ENCODE measurements at places on chromosomes 7 and 10.

- DNase-seq = no peak
These were observed 18.0 kb downstream of the NEBL start for GRCh38 chr10:20879136-20879535.

- DNase-seq = no peak
These were observed 41.7 kb downstream of the CACUL1 start for GRCh38 chr10:118712930-118713634.

GRCh38 chr10:122239578-122240257 is 31.4 kb upstream of the BTBD16 start:
- DNase-seq = no peak

DNA sequence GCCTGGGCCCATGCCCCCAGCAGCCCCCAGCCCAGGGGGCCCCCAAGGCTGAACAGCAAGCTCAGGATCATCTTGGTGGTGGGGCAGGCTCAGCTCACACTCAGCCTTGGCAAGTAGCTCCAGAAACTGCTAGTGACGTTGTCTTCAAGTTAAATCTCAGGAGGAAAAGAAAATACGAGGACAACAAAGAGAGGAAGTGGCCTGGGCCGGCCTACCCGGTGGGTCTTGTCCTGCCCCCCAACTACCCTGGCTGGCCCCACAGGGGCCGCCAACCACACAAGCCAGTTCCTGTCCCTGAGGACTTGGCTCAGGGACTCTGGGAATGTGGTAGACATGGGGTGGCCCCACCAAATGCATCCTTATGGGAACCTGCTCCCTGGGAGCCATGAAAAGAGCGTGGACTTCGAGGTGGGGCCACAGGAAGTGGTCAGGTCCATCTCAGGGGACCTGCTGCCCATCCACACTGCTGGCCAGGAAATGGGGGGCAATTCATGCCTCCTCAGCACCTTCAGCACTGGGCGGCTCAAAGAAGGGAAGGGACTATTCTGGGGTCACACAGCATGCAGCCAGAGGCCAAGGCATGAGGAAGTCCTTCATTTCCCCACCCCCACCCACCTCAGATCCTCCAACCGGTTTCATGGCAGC is at the start of gene MMRN2:
Gene MMRN2 (minus strand): TSS at position 145 of the 645 bp plus-strand sequence. CDS start 74 bp downstream, at position 71.
- no peak for DNase-seq

- DNase-seq = no peak
These were observed 704 bp upstream of the ERLIN1 start for GRCh38 chr10:100186253-100187212.

DNA sequence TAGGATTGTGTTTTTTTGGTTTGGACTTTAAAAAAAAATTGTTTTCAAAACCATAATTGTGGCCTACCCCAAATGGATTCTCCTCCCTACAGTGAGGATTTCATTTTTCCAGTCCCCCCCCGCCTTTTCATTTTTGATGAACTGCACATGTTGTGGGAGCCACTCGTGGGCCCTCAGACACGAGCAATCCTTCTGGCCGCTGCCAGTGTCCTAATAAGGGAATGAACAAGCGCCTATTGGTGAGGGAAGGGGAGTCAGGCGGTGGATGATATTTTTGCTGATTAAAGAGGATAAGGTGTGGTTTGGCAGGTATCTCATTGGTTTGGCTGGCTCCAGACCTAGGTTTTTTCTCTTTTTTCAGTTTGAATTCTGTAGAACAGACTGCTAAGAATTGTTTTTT is 78.7 kb upstream of the AGBL3 start:
- no peak for DNase-seq

DNA sequence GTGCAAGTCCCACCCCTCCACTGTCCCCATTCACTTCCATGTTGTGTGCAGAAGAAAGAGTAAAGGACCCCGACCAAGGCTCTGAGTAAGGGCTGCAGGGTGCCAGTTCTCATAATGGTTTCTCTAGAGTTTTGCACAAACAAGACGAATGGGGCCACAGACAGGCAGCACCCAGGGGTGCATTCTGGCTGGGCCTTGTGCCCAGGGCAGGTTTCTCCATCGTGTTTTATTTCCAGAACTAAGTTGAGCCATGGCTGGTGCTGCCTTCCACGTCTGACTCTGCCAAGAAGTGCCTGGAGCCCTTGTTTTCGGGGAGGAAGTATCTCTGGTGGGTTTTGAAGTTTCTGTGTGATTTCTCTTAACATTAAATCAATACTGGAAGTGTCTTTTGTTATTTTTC is 95.0 kb upstream of the SDK1 start:
- no peak for DNase-seq

DNA sequence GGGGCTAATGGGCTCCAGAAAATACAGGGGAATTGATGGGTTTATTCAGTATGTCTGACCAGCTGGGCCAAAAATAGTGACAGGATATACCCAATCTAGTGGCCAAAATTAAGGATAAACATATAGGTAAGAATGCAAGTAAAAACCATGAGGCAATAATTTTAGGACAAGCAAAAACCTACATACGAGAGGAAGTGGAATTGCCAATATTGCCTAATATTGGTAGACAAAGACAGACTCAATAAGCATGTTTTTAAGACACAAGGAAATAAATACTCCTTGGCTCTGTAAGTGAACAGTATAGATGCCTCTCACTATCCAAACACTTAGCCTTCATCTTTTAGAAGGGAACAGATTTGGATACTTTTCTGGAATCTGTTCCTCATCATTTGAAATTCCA is 51.0 kb downstream of the ATXN7L1 start:
- DNase-seq = no peak

DNA sequence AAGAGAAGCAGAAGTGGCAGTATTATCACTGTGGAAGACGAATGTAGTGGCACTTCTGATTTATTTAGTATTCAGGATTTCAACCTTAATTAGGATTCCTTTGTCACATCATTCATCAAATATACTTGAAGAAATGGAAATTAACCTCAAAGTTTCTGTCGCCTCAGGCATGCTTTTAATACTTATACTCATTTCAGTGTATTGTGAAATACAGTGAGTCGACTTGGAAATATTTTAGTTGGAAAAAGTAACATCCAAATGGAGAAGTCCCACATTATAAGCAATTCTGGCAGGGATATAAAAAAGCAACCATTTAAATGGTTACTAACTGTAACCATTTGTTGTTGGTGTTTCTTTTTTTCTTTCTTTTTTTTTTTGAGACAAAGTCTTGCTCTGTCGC is 648.8 kb downstream of the ARL4A start:
- no peak for DNase-seq

DNA sequence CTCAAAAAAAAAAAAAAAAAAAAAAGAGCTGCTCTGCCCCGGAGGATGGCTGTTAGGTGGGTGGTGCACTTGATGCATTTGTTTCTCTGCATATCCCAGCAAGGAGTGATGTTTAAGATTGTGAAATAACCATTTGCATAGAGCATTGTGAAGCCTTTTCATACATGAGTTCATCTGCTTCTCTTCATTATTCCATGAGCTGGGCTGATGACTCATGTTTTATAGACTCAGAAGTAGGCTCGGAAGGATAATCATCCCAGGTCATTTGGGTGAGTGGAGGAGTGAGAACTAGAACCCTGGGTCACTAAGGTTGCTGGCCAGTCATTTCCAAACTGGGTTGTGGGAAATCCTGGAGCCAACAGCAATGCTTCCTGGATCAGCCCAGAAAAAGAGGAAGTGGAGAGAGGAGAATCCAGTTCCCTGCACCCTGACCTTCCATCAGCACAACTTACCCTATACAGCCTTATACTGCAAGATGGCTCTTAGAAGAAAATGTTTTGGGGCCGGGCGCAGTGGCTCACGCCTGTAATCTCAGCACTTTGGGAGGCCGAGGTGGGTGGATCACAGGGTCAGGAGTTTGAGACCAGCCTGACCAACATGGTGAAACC is 45.3 kb downstream of the TACC2 start:
- no peak for DNase-seq

DNA sequence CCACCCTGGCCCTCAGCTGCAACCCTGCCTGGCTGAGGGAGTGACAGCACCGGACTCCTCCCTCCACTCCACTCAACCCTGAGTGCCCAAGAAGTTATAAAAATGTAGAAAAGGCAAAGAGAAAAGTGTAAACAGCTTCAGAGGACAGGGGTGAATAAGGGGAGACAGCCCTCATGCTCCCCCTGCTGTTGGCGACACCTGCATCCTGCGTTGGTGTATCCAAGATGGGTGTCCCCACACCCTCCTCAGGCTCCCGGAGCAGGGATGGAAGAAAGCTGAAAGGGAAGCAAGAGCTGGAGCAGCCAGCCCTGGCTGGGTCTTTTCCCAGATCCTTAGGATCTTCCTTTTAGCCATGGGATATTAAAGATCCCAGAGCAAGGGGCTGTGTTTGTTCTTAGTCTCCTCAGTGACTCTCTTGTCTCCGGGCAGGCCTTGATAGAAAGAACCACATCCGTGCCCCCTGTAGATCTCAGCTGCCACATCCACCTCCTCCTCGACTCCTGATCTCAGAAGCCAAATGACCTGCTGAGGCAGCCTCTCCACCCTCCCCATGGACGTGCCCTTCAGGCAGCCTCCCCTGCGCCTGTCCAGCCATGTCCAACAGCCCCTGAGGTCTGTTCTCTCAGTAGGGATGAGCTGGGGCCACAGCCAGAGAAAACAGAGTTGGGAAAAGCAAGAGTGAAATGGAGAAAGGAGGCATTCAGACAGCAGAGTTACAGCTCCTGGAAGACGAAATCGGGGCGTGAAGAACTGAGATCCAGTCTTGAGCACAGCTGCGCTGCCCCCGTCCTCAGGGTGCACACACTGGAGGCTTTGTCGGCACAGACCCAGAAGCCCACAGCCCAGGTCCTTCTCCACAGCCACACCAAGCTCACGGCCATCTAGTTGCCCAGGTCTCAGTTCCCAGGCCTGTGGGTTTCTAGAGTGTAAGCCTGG is 6.8 kb downstream of the FAM131B start:
- no peak for DNase-seq

- no peak for DNase-seq
These were observed 1.9 kb downstream of the LRRC20 start for GRCh38 chr10:70380350-70381135.

GRCh38 chr7:45155357-45155900 is 2.2 kb upstream of the RAMP3 start:
- DNase-seq = no peak

- no peak for DNase-seq
These were observed 88.6 kb downstream of the LYZL1 start for GRCh38 chr10:29377333-29377961.

DNA sequence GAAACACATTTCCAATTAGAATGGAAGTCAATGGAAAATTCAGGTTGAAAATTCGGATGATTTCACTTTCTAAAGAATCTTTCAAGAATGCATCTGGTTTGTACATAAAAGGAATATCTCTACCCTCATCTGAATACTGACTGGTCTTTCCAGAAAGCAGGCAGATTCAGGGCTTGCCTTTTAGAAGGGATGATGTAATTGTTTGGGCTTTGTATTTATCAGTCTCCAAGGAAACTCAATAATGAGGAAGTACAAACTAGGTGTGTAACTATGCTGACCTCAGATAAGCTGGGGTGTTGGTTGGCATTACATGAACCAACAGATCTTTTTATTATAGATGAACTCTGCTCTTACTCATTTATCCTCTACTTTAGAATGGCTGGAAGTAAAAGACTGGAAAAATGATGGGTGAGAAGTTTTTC is 24.1 kb downstream of the PDLIM1 start:
- no peak for DNase-seq

GRCh38 chr7:119482209-119482608 is 790.8 kb upstream of the KCND2 start:
- no peak for DNase-seq

- DNase-seq = no peak
These were observed 172.6 kb upstream of the SP8 start for GRCh38 chr7:20959281-20959680.

- no peak for DNase-seq
These were observed 6.8 kb upstream of the IFIT1B start for GRCh38 chr10:89371079-89371478.

- no peak for DNase-seq
These were observed 9.6 kb upstream of the CYREN start for GRCh38 chr7:135180122-135180521.

DNA sequence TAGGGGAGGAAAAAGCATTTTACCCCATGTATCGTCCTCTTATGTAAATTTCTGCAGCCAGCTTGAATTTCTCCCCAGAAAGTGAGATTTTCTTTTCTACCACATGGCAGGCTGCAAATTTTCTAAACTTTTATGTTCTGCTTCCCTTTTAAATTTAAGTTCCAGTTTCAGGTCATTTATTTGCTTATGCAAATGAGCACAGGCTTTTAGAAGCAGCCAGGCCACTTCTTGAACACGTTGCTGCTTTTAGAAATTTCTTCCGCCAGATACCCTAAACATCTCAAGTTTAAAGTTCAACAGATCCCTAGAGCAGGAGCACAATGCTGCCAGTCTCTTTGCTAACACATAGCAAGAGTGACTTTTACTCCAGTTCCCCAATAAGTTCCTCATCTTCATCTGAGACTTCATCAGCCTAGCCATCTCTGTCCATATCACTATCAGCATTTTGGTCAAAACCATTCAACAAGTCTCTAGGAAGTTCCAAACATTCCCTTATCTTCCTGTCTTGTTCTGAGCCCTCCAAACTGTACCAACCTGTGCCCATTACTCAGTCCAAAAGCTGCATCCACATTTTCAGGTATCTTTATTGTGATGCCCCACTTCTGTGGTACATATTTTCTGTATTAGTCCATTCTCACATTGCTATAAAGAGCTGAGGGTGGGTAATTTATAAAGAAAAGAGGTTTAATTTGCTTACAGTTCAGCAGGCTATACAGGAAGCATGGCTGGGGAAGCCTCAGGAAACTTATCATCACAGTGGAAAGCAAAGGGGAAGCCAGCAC is 16.3 kb downstream of the EZH2 start:
- no peak for DNase-seq

DNA sequence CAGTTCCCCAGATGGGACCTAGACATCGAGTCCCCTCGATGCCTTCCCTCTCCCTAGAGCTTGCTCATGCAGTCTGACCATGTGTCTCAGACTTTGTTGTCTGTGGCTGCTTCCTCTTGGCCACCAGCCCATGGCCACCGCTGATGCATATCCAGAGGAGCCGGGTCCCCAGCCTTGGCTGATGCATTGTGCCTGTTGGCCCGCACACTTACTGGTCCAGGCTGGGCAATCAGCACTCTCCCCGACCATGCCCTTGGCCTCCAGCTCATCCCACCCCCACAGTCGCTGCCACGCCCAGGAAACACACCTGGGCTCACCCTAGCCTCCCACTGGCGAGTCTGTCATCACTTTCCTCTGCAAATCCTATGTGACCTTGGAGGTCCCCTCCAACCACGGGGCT is 10.1 kb downstream of the NPC1L1 start:
- DNase-seq = no peak

DNA sequence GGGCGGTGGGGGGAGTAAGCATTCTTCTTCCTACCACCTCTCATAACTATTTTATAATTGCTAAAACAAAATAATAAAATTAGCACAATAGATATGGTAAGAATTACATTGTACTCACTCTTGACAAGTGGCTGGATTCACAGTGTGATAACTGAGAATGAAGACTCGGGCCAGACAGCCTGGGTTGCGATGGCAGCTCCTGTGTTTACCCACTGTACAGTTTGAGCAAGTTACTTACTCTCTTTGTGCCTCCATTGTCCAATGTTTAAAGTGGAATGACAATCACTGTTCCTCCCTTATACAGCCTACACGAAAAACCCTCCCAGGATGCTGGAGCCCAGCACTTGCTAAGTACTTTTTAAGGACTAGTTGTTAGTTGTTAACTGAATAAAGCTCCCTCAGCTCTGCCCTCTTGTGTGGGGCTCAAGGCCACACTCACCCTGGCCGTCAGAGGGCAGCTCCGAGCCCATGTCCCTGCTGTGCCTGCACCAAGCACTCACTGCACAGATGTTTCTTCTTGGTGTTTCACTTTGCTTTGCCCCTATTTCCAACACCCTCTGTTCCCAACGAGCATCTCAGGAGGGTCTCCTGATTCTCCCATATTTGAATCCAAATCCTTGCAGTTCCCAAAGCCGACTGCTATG is 56.4 kb upstream of the NPS start:
- no peak for DNase-seq

GRCh38 chr10:70558871-70559810 is 43.4 kb downstream of the PRF1 start:
- peak; percentile 80 for DNase-seq
